T-cell (primary cell): ENCODE measurements at places on chromosomes 11 and 22. TPM values are rescaled to one million over a fixed set of nuclear protein-coding genes. Genes with fewer than 3 reads are reported as not detected.
A peak's percentile ranks its signal among the peaks of the same experiment; 100 is the strongest.

- H3K4me3 ChIP-seq: no peak overlapping the region
- H3K27me3 ChIP-seq: peaks cover 3% of the 10 kb centered on the region
- no peak for DNase-seq
- peaks cover 4% of the 10 kb centered on the region for H3K4me1 ChIP-seq
- H3K36me3 ChIP-seq: no peaks in the 10 kb centered on the region
Observed at GRCh38 chr11:68117853-68118470, 3.2 kb downstream of the CHKA start.

- no peak overlapping the region for H3K27ac ChIP-seq
- no peak overlapping the region for H3K4me3 ChIP-seq
Observed at GRCh38 chr11:128848815-128849455, 18.2 kb downstream of the KCNJ1 start.

DNA sequence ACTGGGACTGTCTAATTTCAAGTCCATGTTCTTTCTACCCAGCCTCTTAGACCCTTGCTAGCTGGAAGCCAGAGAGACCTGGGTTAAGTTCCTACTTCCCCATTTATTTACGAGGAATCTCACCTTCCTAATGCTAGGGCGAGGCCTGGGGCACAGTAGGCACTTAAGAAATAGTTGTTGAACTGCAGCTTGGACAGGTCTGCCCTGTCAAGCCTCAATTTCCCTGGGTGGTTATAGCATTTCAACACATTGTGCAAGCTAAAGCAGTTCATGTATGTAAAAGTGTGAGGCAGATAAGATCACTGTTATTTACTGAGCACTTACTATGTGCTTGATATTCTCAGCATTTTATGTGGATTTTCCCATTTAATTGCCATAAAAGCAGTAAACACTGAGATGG, 12.1 kb downstream of the NAV2 start:
- H3K27me3 ChIP-seq: no peaks in the 10 kb centered on the region
- no peak overlapping the region for H3K4me3 ChIP-seq
- H3K36me3 ChIP-seq: no peaks in the 10 kb centered on the region
- peak overlapping the region; percentile 75 for H3K27ac ChIP-seq

GRCh38 chr11:134950692-134951304, 538.8 kb upstream of the B3GAT1 start:
- no peak overlapping the region for H3K27ac ChIP-seq
- H3K4me1 ChIP-seq: no peaks in the 10 kb centered on the region
- H3K36me3 ChIP-seq: no peaks in the 10 kb centered on the region
- no peak overlapping the region for H3K4me3 ChIP-seq
- peaks cover 9% of the 10 kb centered on the region for H3K27me3 ChIP-seq

- no peaks in the 10 kb centered on the region for H3K4me1 ChIP-seq
- peaks cover 60% of the 10 kb centered on the region for H3K27me3 ChIP-seq
- no peak for DNase-seq
- peak overlapping the region; percentile 50 for H3K4me3 ChIP-seq
- no peak overlapping the region for H3K27ac ChIP-seq
- no peaks in the 10 kb centered on the region for H3K36me3 ChIP-seq
Observed at GRCh38 chr11:8268530-8269400, 5.1 kb upstream of the LMO1 start.

- H3K27ac ChIP-seq: no peak within 1 kb of the TSS
- H3K36me3 ChIP-seq: no peaks in the 10 kb centered on the region
- H3K4me3 ChIP-seq: no peak within 1 kb of the TSS
- no peaks in the 10 kb centered on the region for H3K27me3 ChIP-seq
Observed at GRCh38 chr22:22558972-22559603, at the start of gene PRAME. Gene PRAME (minus strand): TSS chr22:22559265. CDS start chr22:22556832, 2,433 bp downstream.

DNA sequence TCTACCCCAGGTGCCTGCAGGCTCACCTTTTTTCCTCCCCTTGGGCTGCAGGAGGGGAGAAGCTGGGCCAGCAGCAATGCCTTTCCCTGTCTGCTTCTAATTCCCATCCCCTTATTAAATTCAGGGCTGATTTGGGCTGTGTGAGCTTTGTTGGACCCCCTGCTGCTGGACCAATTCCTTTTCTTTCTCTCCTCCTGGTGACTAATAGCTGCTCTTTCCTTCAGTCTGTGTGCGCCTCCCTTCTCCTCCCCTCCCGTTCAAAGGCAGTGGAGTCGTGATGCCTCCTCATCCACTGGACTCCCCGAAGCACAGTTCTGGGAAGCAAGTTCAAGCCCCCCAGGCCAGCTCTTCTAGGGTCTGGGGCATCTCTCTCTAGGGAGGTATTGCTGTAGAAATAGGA, 567.9 kb upstream of the CADM1 start:
- H3K27me3 ChIP-seq: no peaks in the 10 kb centered on the region
- H3K4me1 ChIP-seq: no peaks in the 10 kb centered on the region
- H3K4me3 ChIP-seq: no peak overlapping the region
- DNase-seq: no peak
- H3K27ac ChIP-seq: no peak overlapping the region

DNA sequence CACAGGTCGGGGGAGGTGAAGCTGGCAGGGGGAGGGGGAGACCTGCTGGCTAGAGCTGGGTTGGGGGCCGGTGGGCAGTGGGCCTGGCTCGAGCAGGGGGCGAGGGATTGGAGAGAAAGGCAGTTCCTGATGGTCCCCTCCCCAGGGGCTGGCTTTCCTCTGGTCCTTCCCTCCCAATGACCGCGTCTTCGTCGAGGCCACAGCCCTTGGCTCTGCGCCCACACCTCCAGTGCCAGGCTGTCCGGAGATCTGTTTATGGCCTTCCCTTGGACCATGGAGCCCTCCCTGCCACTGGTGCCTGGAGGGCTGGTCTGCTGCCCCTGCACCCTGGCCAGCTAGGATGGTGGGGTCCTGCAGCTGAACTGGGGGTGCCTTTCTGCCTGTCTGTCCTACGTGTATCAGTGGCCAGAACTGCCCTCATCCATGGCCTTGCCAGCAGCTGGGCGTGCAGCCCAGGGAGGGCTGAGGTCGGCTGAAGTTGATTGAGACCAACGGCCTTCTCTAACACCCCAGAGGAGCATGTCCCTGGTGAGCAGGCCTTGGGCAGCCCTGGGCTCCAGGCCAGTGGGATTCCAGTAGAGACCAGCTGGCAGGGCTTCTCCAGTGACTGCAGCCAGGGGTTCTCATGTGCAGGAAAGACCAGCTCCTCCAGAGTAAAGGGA, 12.3 kb downstream of the TANGO2 start:
- no peak for DNase-seq
- H3K4me1 ChIP-seq: no peaks in the 10 kb centered on the region
- H3K27me3 ChIP-seq: no peaks in the 10 kb centered on the region

TRIM64 gene
- total RNA-seq: not detected

TNNI2 gene
- total RNA-seq: not detected

SCGB1D2 gene
- total RNA-seq: not detected

NLRP6 gene
- 9.9 TPM for total RNA-seq

TRMU gene
- total RNA-seq: 88.2 TPM
